Epithelial cell of esophagus (primary cell): ENCODE measurements at places on chromosomes 2 and 18.

DNA sequence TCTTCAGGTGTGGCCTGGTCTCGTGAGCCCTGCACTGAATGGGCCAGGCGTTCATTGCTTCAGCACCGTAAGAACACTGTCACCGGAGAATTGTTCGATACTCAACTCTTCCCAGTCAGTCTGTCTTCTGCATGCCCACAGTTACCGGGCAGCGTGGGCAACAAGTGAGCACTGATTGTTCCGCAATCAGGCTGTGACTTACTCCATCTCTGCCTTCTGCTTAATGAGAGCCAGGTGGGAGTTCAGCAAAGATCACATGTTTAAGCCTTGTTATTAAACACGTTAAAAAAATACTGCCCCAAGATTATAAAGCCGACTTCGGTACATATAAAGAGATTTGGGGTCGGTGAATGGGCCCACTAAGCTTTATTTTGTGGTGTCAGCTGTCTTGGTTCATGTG lies 3.7 kb downstream of the STEAP3 start:
- DNase-seq = no peak

- DNase-seq = peak; percentile 26
Measured at GRCh38 chr2:148812306-148812705, 62.7 kb upstream of the KIF5C start.

DNA sequence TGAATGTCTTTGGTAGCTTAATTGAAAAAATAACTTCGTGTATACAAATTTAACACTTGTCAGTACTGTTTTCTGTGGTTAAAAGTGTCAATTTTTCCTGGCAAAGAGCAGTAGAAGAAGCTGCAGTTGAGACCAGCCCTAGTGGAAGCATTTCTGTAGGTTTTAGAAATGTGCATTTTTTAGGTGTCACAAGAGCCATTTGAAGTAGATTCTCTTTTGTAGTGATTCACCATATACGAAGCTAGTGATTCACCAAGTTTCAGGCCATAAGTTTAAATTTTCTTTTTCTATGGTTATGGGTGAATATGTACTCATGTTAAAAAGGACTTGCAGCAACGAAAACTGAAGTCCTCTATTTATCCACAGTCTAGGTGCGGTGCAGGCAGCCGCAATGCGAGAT lies 4.2 kb downstream of the NABP1 start:
- peak; percentile 52 for DNase-seq

- DNase-seq = no peak
Measured at GRCh38 chr18:10164271-10165071, 250.7 kb downstream of the VAPA start.

DNA sequence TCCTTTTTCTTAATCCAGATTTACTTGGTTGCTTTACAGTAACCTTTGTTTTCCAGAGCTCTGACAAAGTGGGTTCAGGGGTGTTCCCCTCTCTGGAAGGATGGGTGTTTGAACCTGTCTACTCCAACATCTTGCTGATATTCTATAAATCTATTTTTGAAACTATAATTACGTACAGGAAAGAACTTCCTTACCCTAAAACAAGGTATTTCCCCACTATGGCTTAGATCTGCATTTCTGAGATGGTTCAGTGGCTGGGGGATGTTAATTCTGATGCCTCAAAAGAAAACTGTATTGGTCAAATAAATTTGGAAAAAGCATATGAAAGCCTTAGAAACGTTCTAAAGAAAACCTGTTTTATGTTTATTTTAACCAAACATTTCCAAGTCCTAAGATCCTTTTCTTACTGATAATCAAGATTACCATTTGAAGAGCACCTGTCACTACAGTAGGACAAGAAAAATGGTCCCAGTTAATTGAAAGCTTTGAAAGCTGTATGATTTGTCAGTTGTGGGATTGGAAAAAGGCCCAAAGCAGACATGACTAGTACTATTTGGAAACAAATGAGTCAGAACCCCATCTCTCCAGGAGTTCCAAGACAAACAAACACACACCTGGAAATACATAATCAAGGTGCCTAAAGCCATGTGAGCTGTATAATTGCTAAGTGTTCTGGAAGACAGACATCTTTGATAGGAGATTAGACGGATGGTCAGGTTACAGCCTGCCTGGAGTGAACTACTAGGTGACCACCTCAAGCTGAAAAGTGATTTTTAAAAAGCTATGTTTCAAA lies 57.5 kb downstream of the KDM3A start:
- DNase-seq = peak; percentile 97
